Activated T-helper 1 cell treated with anti-CD3 and anti-CD28 coated beads, Interleukin-12 subunit alpha, Interleukin-12 subunit beta, Interleukin-2, Interleukin-4 antibody, amounts not matched to agents 30 ng/mL and 10 ng/mL and 1 ng/mL, durations not matched to agents 14 hours and 24 hours and 36 hours (primary cell): ENCODE measurements at places on chromosomes 5 and 9. TPM values are rescaled to one million over a fixed set of nuclear protein-coding genes. Genes with fewer than 3 reads are reported as not detected.
A peak's percentile ranks its signal among the peaks of the same experiment; 100 is the strongest.

The ESM1 gene
- total RNA-seq = not detected in 2 replicates

The DBH gene
- not detected in 2 replicates for total RNA-seq

The COL23A1 gene
- not detected in 2 replicates for total RNA-seq

The IL9 gene
- total RNA-seq = 0.36 and 2.0 TPM in 2 replicates

The GLDC gene
- 1.4 and 1.8 TPM in 2 replicates for total RNA-seq

The ENTPD8 gene
- total RNA-seq = not detected in 2 replicates

The STC2 gene
- total RNA-seq = 25.4 and 27.7 TPM in 2 replicates

The SPACA9 gene
- 0.88 and 0.91 TPM in 2 replicates for total RNA-seq

The LECT2 gene
- total RNA-seq = not detected in 2 replicates

The RNF183 gene
- not detected in 2 replicates for total RNA-seq

The CDC20B gene
- not detected in 2 replicates for total RNA-seq

The PCDHB5 gene
- total RNA-seq = not detected in 2 replicates

The HAPLN1 gene
- total RNA-seq = not detected in 2 replicates

The OSMR gene
- not detected in 2 replicates for total RNA-seq

DNA sequence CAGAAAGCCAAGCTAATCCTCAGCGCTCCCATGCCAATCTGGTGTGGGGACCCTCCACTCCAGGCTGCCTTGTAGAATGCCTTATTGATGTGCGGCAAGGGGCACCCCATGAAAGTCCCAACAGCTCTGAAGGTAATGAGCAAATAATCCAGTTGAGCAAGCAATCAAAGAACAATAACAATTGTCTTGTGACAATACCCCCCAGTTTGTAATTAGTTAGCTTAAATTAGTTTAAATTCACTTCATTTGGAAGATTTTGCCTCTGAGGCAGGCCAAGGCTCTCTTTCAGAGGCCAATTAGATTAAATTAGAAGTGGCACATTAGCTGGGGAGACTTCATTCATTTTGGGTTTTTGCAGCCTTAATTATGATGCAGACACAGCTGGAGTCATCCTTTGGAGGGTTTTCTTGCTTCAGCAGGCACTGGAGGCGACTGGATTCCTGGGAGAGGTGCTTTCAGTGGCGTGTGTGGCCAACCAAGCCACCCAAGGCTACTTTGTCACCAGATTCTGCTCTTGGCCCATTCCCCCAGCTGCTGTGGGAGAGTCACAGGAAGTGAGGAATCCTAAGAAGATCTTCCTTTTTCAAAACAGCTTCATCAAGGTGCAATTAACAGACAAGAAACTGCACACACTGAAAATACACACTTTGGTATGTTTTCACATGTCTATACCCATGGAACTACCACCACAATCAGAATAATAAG lies 17.9 kb upstream of the FBP1 start:
- no peak for DNase-seq

GRCh38 chr9:130820135-130820738 lies 14.8 kb upstream of the ABL1 start:
- no peak for DNase-seq

DNA sequence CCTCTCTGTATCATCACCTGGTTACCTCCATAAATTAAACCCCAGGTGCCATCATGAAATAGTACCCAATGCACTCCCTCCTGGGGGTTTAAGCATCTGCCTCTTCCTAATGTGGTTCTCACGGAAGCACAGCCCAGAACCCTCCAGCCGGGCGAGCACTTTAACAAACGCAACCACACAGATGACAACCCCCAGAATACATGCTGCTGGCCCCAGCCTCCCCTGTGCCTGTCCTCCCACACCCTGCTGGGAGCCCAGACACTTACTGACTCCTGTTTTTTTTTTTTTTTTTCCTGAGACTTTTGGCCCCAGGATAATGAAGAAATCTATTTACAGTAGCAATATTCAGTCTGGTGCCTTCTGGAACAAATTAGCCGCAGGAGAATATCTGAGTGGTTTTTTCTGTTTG lies 50.0 kb upstream of the COL5A1 start:
- DNase-seq = no peak

DNA sequence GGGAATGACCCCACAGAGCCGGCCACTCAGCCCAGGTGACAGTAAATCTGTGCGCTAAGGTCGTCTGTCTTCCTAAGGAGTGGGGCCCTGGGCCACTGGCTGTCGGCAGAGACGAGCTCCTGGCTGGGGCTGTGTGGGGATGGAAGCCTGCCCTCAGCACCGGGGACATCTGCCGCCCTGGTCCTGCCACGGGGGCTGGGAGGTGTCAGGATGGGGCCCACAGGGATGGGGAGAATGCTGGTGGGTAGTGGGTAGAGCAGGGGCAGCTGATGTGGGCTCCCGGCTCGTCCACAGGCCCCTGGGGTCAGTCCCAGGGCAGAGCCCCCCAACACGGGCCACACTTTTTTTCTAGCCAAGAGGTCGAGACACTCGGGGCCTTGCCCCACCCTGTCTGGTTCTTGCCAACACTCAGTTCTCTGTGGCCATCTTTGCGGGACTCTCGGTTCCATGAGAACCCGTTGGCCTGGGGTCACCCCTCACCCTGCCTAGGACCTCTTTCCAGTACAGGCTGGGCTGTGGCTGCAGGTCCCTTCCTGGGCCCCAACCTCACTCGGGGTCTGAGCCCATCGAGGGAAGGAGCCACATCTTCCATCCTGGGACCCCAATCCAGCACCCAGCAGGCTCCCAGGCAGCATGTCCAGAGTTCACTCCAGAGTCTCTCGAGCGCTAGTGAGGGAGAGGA lies 45.0 kb downstream of the DBH start:
- no peak for DNase-seq

GRCh38 chr9:136119061-136119882 lies 597 bp upstream of the TMEM250 start:
- DNase-seq = no peak

- no peak for DNase-seq
Observed at GRCh38 chr9:77531400-77531799, 116.7 kb downstream of the GNA14 start.

DNA sequence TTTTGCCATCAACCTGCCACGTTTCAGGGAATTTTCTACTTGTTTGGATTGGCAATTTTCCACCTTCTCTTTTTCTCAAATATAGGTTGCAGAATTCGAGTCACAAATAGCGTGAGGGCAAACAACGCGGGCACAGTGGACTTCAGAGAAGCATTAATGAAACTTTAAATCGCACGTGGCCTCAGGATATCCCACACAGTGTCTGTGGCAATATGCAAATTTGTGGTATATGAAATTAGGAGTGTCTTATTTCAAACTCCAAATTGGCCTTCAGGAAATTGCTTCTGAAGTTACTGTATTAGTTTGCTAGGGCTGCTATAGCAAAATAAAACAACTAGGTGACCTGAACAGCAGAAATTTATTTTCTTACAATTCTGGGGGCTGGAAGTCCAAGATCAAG lies 91.2 kb downstream of the MTRR start:
- no peak for DNase-seq

DNA sequence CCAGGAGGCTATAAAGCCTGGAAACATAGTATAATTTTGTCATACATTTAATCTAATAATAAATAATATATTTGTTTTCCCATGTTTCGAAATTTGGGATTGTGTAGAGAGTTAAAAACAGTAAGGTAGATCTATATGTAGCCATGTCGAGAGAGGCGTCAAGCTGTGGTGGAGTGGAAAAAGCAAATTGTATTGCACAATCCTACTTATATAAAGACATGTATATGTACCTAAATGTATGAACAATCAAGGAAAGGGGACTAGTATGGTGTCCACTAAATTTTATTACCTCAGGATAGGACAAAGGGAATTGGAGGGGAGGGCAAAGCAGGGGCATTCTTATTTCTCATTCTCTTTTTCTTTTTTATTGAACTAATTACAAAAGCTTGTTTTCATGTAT lies 52.0 kb downstream of the GLRA1 start:
- no peak for DNase-seq

- DNase-seq = no peak
Observed at GRCh38 chr5:111427762-111428161, 84.6 kb downstream of the STARD4 start.

DNA sequence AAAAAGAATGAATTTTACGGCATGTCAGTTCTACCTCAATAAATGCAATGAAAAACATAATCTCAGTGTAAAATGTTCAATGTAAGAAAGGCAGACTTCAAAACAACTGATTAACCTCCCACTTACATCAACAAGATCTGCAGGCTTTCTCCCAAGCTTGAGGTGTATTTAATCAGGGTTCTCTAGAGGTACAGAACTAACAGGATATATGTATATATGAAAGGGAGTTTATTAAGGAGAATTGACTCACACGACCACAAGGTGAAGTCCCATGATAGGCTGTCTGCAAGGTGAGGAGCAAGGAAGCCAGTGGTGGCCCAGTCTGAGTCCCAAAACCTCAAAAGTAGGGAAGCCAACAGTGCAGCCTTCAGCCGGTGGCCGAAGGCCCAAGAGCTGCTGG lies 35.9 kb downstream of the MARCHF3 start:
- DNase-seq = no peak

DNA sequence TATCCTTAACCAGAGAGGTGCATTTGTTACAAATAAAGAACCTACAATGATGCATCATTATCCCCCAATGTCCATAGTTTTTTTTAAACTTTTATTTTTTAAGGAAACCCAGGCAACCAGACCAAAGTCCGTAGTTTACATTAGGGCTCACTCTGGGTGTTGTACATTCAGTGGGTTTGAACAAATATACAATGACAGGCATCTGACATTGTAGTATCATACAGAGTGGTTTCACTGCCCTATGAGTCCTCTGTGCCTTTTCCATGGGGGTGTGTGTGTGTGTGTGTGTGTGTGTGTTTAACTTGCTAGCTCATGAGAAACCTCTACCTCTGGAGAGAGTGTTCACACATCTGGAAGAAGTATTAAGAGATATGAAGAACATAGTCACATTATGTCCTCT lies 141.5 kb downstream of the KDM4C start:
- DNase-seq = no peak

DNA sequence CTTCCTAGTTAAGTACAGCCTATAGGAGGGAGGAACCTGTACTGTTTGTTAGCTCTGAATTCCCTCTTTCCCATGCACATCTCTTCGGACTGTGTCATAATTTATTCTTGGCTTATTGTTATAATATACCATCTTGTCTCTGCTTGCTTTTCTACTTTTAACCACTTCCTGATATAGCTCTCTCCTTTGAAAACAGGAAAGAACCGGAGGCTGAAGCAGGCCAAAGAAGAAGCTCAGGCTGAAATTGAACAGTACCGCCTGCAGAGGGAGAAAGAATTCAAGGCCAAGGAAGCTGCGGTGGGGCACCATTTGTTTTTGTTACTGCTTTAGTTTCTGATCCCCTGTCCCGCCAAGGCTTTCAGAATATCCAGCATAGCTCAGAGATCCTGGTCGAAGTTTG lies 4.8 kb downstream of the ATP6V1G1 start:
- DNase-seq = peak; percentile 58

DNA sequence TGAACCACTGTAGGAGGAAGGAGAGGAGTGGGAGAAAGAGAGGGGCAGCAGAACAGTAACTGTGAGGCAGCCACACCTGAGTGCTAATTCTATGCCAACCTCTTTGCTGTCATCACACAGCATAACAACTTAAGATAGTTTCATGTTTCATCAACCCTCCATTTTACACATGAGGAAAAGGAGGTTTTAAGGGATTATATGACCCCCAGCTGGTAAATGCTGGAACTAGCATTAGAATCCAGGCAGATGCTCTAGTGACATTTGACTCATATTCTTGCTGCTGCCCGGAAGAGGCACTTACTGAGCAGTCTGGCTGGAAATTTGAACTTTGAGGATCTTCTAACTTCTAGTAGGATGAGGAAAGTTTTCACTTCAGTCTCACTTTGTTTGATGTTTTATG lies 24.1 kb upstream of the VLDLR start:
- no peak for DNase-seq

GRCh38 chr9:86659413-86660046 lies 287.8 kb downstream of the GAS1 start:
- DNase-seq = no peak

DNA sequence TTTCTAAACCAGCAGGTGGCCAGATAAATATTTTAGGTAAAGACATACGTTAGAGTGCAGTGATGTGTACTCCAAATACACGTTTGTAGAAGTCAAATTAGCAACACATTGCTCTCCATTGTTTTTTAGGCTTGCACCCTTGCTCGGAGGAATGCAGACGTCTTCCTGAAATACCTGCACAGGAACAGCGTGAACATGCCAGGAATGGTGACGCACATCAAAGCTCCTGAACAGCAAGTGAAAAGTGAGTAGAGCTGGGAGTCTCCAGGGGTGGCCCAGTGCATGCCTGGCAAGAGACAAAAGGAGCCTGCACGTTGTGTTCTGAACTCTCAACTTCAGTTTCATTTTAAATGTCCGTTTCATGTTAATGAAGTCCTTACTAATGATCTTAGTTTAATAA lies 207.5 kb upstream of the OTULINL start:
- DNase-seq = no peak

- DNase-seq = no peak
Observed at GRCh38 chr9:14924230-14925219, 14.3 kb upstream of the FREM1 start.

DNA sequence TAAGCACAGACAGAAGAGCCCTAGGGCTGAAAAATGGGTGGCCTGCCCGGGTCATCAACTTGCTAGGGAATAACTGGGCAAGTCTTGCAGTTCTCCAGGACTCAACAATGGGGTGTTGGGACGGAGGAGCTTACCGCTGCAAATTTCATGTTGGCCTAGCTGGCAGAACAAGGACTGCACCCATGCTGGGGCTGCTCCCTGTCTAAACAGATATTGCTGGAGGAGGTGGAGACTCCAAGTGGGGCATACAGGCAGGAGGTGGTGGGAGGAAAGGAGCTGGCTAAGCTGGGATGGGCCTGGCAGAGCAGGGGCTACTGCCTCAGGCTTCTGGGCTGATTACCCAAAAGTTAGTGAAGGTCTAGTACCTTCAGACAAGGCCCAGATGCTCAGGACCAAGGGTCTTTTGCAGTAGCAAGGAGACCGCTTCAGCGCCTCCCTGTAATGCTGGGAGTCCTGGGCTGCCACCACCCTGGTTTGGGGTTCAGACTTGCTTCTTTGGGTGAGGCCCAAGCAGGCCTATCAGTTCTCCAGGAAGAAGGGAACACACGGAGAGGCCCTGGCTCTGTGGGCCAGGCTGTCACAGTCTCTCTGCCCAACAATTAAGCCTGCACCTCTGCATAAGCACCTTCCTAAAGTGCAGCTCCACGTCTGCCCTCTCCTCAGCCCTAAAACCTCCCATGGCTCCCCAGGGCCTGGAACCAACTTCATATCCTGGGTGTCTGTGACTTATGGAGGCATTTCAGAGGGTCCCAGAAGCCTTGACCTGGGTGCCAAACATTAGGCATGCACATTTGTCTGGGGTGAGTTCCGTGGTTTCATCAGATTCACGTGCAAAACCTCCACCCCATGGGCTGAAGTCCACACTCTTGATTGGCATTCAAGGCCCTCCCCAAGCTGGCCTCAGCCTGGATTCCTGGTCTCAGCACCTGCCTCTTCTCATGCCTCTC lies 24.2 kb upstream of the KIF12 start:
- no peak for DNase-seq
